ENCODE measurements at places on chromosomes 6 and 20. TPM values are rescaled to one million over a fixed set of nuclear protein-coding genes. Genes with fewer than 3 reads are reported as not detected.

The PGC gene
- not detected for total RNA-seq

DNA sequence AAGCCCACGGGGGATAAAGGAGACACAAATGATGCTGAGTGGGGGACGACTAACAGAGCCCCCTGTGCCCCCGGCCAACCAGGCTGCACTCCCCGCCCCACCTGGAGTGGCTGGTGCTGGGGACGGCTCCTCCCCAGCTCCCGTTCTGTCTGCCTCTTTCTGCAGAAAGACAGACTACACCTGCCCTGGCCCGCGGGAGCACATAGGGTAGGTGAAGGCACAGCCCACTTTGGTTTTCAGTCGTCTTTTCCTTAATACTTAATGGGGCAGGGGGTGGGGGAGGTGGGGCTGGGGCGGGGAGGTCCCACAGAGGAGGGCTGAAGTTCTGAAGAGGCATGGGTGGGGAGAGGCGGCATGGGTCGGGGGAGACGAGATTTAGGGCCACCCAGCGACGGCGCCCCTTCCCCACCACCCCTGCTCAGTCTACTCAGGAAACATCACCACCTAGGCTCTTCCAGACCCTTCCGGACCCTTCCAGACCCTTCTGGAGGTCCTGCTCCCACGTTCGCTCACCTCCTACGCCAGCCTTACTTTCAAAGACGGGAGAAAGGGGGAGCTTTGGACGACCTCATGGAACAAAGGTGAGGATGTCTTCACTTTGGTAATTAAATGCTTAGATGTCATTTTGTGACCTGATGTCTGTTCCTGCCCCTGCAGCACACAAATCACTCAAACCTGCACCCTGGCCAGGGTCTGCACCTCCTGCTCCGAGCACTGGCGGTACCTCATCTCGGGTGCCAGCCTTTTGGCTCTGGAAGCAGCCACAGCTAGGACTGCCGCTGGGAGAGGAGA is 21.2 kb upstream of the FRMD1 start:
- DNase-seq, result no peak

GRCh38 chr6:5941188-5941587 is 65.5 kb downstream of the NRN1 start:
- no peak for DNase-seq

GRCh38 chr20:34553366-34553867 is 5.1 kb upstream of the MAP1LC3A start:
- no peak for DNase-seq

The NR2E1 gene
- total RNA-seq, result not detected

DNA sequence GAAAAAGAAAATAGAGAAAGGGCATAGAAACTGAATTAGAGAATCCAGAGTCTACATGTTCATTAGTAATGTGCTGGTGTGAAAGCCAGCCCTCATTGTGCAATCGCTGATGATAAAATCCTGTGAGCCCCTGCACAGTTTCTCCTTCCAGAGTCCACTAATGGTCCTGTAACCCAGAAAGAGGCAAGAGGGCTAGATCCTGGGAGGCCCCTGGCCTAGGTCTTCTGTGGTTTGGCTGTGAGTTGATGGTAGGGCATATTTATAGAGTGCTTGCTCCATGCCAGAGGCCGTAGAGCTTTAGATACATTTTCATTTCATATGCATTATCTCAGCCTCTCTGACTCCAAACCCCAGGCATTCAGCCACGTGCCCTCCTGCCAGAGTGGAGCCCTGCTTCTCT is 94.9 kb upstream of the MTHFD1L start:
- no peak for DNase-seq

The TRMT6 gene
- 30.7 TPM for total RNA-seq

The RBM24 gene
- total RNA-seq, result 5.1 TPM

DNA sequence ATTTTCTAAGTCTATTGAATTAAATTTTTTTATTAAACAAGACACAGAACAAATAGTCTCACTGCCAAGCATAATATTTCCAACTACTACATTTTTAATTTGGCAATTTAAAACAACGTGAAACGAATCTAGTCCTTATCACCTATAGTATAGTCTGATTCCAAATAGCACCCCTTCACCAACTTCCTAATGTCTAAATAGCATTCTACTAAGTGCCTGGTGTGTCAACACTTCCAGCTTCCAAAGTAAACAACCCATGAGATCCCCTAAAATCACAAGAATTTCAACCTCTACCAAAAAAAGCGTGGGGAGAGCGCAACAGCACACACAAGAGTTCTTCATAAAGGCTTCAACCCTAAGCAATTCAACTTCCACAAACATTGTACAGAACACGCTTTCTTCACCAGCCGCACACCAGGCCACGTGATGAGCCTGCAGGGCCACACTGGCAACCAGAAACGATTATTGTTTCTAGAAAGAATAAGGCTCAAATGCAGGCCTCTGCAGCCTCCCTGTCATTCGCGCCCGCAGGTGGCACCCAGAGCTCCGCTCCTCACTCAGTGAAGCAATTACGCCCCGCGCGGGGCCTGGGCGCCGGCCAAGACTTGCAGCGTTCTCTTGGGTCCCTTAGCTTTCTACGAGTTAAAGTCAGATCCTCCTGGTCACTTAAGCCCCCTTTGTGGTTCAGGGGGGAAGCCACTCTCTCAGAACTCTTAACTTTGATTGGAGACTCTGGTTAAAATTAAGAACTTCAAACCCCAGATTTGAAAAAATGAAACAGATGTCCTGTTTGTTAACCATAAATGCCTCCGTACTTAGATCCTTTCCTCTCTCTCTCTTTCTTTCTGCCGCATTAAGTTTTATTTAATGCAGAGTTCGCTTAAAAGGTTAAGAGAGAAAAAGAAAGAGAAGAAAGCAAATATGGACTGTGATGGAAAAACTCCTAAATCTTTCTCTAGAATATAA is 18.3 kb downstream of the SIM1 start:
- no peak for DNase-seq

The ZC2HC1B gene
- total RNA-seq, result not detected

- no peak for DNase-seq
These were observed 730.7 kb downstream of the RFPL4B start for GRCh38 chr6:113077794-113078193.

GRCh38 chr6:158185729-158186456 is 17.7 kb downstream of the GTF2H5 start:
- no peak for DNase-seq

DNA sequence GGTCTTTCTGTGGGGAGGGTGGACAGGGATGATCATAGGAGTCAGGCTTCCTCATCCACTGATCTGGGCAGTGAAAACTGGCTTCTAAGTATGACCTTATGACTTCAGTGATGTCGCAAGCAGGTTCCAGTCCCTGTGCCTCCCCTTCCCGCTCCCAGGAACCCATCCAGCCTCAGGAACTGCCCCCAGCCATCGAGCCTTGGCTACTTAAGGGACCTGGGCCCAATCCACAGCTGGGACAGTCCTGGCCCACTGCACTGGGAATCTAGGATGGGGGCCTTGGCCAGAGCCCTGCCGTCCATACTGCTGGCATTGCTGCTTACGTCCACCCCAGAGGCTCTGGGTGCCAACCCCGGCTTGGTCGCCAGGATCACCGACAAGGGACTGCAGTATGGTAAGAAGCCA is at the start of gene LBP:
LBP (plus strand) TSS at position 236 of the 405 bp plus-strand sequence; CDS start at position 271, 35 bp downstream.
- DNase-seq, result no peak

- no peak for DNase-seq
These were observed 133.2 kb downstream of the TBC1D32 start for GRCh38 chr6:121201105-121201504.

DNA sequence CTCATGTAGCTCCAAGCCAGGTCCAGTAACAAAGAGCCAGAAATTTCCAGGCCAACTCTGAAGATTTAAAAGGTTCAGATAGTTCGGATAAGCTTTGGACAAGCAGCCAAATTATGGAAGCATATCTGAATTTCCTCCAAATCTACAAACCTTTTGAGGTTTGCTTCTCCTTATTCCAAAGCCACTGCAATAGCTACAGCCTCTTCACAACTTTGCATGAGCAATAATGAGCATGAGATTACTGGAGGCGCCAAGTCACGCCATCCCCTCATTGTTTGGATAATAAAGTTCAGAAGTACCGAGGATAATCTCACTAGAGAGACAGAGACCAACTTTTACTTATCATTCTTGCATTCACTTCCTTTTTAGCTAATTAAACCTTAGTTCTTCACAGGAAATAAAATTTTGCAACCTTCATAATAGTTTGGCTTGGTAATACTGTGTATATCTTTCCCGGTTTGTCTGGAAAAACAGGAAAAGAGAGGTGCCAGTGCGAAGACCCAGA is 329.6 kb upstream of the RSPO3 start:
- no peak for DNase-seq

DNA sequence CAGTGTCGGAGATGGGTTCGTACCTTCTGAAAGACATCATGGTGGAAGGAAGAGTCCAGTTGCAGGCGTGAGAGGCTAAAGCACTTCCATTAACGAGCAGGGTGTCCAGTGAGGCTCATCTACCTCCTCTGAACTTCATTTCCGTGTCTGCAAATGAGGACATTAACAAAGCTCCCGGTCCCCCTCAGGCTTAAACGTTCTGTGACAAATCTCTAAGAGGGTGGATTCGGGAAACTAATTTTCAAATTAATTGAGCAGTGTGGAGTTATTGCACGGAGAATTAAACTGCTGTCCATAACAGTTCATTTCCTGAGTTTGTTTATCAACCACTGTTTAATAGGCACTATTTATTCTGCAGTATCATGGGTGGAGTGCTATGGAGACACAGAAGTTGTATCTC is 68.2 kb downstream of the TRMT6 start:
- DNase-seq, result no peak

The STX11 gene
- total RNA-seq, result 9.0 TPM

GRCh38 chr6:116695401-116695800 is 14.4 kb downstream of the KPNA5 start:
- DNase-seq, result no peak

The VSTM2L gene
- total RNA-seq, result not detected

The OLIG3 gene
- total RNA-seq, result 0.12 TPM

DNA sequence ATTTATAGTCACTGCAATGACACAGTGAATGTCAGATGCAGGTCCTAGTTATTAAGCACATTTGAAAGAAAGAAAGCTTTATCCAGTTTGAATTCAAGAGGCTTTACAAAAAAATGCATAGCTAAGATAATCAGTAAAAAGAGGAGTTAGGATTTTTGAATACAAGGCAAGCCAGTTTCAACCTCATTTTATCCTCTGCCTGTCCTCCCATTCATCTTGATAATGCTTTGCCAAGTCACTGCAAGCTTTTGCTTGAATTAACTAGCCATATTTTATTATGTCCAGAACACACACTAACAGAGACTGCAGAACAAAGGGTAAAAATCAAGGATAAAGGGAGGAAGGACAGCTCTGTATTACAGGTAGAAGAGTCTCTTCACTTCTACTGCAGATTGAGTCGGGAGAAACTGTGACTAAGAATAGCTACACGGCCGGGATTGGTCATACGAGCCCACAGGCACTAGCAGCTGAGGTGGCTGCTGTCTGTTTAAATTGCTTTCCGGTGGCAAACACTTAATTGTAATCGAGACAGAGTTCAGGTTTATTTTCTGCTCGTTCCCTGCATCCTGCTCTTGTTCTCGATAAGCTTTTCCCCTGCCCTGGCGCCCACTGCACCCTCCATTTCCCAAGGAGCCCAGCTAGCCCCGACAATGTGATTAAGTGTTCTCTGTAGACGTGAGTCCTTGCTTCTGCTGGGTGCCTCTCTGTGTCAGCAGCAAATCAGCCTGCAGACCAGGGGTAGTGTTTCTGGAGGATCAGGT is 30.5 kb upstream of the AKAP12 start:
- DNase-seq, result no peak

The CEP85L gene
- total RNA-seq, result 10.7 TPM

DNA sequence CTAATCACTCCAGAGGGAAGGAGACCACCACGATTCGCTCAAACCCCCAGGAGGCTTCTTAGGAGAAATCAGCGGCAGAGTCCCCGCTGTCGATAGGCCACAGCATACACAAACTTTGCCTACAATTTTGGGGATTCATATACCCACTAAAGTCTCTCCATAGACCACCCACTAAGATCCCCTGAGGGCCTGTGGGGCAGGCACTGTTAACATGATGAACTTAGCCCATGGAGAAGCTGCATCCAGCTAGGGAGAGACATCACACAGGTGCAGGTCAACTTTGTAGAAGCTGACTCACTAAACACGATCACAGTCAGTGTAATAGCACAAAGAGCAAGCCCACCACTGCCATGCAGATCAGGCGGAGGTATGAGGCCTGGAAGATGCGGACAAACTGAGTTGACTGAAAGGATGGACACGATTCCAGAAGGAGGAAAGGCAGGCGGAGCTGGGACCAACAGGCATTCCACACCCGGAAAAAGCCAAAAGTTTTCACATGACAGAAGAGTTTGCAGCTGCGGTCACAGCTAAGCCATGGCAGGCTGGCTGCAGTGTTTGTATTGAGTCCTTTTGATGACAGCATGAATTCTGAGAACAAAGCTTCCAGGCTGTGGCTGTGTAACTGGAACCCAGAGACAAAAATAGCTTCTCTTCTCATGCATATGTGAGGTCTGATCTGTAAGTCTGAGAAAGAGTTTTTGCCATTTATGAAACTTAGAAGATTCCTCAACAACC is 75.7 kb upstream of the QKI start:
- DNase-seq, result no peak

The HLA-DRB1 gene
- total RNA-seq, result 0.42 TPM

Data from NCI-H460 (cell line).